ENCODE measurements at places on chromosomes 1 and 21. TPM values are rescaled to one million over a fixed set of nuclear protein-coding genes. Genes with fewer than 3 reads are reported as not detected.

Gene FCGR1A
- not detected for total RNA-seq

Gene TCHHL1
- not detected for total RNA-seq

Gene WNT4
- total RNA-seq = not detected

Gene KRTAP20-4
- not detected for total RNA-seq

Gene GPR25
- total RNA-seq = not detected

Gene TNFRSF14
- 61.9 TPM for total RNA-seq

Gene ZMYND12
- 0.29 TPM for total RNA-seq

Measured in smooth muscle cell of trachea (primary cell).